ENCODE measurements at places on chromosomes 3 and 15.

- no peak for DNase-seq
Observed at GRCh38 chr3:174089592-174089991, 692.0 kb downstream of the NLGN1 start.

GRCh38 chr3:157082305-157082982, 77.5 kb downstream of the CCNL1 start:
- DNase-seq: peak; percentile 63

DNA sequence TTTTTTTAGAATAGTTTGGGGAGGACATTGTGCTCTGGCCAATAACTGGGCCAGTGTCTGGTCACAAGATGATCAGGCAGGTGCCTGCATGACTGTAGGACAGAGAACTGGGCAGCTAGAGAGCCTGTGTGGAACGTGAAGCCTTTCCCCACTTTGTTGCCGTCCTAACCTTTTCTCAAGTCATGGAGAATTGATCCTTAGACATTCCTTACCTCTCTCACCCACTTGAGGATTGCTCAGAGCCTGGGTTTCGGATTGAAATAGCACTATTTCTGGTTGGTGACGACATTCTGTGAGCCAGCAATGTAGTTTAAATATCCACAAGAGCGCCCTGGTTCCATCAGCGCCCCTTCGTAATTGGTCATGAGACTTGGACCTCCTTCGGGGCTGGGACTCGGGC, 138.4 kb downstream of the IGF1R start:
- DNase-seq: no peak

GRCh38 chr15:100652116-100652515, 49.7 kb downstream of the ASB7 start:
- DNase-seq: no peak

DNA sequence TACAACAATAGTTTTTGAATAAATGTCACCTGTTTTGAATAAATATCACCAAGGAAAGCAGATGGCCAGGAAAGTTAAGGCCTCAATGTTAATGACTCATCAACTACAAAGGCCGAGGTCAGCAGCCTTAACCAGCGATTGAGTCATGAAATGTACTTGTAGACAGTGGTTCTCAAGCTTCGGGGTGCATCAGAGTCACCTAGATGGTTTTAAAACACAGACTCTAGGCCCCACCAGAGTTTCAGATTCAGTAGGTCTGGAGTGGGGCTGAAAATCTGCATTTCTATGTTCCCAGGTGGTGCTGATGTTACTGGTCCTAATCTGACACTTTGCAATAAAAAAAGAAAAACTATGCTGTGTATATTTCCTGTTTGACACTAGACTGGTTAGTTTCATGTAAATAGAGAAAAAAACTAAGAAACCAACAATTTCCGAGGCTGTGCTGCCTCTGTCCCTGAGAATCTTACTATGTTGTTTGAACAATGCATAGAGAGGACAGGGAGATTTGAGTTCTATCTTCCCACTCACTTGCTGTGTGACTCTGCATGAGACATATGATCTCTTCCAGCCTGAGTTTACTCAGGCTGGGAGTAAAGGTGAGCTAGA, 9.8 kb downstream of the RAB27A start:
- peak; percentile 85 for DNase-seq

DNA sequence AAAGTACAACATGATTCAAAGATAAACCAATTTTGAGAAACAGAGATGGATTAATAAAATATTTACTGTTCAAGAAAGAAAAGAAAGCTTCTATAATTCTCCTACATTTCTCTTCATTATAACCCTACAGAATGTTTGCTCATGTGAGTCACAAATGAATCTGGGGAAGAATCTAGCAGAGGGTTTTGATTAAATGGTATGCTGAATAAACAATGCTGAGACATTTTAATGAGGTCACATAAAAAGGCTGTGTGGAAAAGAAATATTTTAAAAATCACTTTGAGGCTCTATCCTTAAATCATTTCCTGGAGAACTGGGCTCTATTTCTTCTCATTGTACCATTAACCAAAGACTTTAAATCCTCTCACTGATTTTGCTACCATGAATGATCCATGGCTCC, 727.7 kb downstream of the NTRK3 start:
- peak; percentile 63 for DNase-seq

- DNase-seq: no peak
Observed at GRCh38 chr15:75156326-75157215, 45.1 kb upstream of the C15orf39 start.

DNA sequence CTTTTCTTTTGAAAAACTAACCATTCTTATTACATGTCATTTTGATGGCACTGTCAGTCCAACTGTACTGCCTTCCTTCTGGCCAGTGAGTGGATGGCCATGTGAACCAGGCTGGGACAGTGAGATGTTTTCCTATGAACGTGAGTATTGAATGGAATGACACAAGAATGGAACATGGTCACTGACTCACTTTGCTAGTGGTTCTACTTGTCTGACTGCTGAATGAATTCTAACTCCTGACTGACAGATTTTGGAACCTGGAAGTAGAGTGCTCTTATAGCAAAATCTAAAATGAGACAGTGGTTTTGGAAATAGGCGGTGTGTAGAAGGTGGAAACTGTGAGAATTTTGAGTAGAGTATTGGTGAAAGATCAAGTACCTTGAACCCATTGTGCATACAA, 606.9 kb upstream of the KCNMB2 start:
- peak; percentile 15 for DNase-seq

DNA sequence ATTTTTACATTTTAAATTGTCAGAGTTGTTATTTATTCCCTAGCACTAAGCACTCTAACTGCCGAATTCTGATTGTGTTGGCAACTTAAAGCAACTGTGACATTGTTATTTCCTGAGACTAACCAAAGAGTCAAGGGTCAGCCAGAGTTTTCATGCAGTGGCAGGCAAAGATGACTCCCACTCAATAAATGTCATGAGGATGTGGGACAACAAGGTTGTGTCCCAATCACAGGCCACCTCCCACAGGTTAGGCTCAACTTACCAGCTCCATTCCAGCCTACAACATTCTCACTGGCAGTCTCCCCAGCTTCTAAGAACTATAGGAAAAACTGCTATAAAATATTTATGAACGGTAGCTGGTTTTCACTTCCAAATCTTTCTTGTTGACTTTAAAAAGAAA, 80.1 kb downstream of the RSL24D1 start:
- no peak for DNase-seq

DNA sequence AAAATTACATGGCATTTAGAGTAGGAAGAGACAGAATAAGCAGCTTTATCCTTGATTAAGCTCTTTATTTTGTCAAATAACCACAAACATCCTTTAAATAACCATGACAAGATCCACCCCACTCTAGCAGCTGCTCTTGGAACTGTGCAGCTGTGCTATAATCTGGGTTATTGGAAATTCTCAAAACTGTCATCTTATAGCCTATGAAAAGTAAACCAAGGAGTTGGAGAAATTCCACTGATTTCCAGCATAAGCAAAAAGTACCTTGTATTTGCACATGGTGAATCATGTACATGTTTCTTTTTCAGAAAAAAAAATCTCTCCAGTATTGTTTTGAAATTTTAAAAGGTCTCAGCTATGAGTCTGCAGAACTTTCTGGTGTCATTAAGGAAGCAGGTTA, 88.8 kb upstream of the ABI3BP start:
- DNase-seq: no peak
